ENCODE measurements at places on chromosomes 7 and 10.

DNA sequence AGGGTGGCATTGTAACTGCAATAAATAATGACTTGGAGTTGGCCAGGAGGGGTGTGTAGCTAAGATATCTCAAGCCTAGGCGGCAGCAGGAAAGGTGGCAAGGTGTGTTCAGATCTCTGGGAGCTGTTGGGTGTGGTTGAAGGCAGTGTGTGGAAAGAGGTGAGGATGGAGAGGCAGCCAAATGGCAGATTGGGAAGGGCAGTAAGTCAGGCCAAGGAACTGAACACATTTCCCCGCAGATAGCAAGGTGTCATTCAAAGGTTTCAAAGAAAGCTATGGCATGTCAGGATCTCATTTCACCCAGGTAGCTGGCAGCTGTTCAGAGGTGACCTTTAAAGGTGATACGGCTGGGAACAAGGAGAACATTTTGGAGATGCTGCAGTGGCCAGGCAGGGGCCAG lies 586.0 kb upstream of the MGMT start:
- no peak for DNase-seq

GRCh38 chr10:64594072-64594471 lies 1072.9 kb downstream of the REEP3 start:
- DNase-seq, result no peak

- no peak for DNase-seq
Observed at GRCh38 chr7:121793716-121794115, 79.2 kb upstream of the PTPRZ1 start.

DNA sequence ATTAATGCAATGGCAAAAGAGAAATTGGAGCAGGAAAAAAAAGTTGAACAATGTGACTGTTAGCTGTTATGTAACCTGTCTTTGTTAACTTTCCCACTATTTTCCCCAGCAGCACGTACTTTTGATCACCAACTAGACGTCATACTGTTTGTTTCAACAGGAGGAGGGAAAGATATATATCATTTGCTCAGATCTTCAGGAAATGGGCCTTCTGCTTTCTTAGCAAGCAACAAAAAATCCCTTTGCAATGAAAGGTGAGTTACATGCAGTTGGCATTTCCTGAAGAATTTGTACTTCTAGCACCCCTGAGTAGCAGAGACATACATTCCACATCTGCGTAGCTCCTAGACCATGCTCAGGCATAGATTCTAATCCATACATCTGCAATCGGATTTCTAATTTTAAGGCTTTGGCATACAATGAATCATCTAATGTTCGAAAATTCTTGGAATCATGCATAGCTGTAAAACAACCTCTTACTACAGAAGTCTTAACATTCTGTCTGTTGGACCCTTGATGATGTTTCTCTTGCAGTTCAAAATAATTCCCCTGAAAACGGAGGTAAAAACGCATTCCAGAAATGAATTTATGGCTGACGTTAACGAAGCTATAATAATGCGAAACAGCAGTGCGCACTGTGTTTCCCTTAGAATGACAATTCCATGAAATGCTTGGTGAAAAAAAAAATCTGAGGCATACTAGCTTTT lies 286.9 kb upstream of the MGMT start:
- DNase-seq, result no peak

DNA sequence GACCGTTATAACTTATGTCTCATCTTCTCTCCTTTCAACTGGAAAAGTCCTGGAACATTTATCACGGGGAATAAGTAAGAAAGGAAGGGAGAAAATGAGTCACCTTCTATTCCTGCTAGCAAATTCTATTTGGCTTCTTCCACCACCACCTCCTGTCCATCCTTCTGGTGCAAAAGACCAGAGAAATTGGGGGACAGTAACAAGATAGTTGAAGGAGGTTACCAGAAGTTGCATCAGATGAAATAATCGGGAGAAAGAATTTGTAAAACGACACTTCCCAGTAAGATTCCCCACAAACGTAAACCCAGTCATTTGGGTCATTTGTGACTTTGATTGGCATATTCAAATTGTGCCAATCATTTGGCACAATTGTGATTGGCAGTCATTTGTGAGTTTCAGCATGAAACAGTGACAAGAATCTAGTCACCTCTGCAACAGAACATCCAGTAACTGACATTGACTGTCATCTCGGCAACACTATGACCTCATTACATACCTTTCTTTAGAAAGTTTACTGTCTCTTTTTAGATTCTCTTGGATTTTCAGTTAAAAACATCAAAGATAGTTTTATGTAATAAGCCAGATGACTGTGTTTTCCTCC lies 51.3 kb upstream of the PIK3CG start:
- DNase-seq, result no peak

DNA sequence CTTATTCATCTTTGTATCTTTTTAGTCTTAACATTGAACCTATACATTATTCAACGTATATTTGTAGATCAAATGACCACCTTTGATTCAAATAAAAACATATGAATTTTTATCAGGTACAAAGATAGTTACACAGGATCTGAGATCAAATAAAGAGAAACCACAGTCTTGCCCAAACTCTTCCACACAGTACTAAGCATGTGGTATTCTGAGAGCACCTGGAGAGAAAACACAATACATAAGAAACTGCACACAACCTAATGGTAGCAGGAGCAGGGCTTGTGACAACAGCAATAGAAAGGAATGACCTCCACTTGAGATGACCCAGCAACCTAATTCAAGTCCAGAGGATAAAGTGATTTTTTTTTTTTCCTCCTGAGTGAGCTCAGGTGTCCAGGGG lies 6.5 kb upstream of the WASL start:
- no peak for DNase-seq

DNA sequence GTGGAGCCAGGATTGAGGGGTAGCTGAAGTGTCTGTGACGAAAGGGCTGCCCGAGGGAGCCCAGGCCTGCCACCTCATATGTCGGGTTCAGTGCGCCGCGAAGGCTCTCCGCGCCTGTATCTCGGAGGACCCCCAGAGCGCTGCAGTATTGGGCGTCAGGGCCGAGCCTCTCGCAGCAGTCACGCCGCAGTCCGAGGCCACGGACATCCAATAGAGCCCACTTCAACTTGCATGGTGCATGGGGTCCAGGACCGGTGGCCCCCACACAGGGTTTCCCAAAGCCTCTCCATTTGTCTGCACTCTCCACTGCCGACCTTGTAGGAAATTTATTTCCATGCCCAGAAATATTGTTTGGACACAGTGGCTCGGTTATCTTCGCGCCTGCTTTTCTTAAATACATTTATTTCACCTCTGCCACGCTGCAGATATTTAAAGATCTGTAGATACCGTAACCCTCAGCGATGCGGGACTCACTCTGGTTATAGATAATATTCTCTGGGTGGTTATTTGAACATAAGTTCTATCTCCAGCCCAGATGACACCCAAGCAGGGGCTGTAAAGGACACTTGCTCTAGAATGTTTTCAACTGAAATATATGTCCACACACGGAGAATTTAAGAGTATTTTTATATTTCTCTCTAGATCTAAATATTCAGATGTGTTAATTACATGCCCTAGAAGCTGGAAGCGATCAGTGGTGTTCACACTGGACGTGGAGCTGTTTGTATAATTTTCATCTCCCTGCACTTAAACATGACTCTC lies 5.1 kb upstream of the ZNF503 start:
- DNase-seq, result no peak

DNA sequence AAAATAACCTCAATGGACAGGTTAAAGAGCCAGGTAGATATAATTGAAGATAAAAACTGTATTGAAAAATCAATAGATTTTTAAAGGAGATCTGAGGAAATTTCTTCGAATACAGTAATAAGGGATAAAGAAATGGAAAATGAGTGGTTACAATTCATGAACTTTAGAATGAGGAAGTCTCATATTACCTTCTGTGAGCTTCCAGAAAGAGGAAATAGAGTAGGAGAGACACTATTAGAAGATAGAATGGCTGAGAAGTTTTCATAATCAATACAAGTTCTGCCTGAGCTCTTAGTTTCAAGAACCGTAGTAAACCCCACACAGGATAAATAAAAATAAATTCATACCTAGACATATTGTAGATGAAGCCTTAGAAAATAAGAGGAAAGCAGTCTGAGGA lies 11.5 kb downstream of the SDK1 start:
- DNase-seq, result no peak

- no peak for DNase-seq
Observed at GRCh38 chr7:75988568-75989499, 5.6 kb downstream of the TMEM120A start.

- DNase-seq, result no peak
Observed at GRCh38 chr10:62040881-62041280, 139.4 kb downstream of the ARID5B start.

Measured in NCI-H146 (cell line).